Stimulated activated CD4-positive, alpha-beta T cell treated with anti-CD3 and anti-CD28 coated beads, Interleukin-2, amount 100 ng/mL, for 24 hours (primary cell): ENCODE measurements at places on chromosomes 1 and 21.
A peak's percentile ranks its signal among the peaks of the same experiment; 100 is the strongest.

DNA sequence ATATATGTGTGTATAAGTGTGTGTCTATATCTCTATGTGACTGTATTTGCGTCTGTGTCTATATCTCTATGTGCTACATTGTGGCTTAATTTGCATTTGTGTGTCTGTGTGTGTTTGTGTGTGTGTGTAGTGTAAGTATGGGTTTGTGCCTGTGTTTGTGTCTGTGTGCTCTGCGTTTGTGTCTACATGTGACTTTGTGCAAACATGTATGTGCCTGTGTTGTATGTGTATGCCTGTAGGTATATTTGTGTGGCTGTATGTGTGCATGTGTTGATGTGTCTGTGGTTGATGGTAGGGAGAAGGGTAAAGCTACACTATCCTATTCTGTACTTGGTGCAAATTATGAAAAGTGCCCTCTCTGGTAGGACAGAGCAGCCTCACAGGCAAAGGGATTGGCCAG lies 7.3 kb upstream of the FGGY start:
- DNase-seq = no peak

GRCh38 chr1:153422450-153423068 lies 6.2 kb downstream of the S100A7A start:
- peak; percentile 74 for DNase-seq

- no peak for DNase-seq
Measured at GRCh38 chr1:209375671-209376365, 207.7 kb upstream of the CAMK1G start.

DNA sequence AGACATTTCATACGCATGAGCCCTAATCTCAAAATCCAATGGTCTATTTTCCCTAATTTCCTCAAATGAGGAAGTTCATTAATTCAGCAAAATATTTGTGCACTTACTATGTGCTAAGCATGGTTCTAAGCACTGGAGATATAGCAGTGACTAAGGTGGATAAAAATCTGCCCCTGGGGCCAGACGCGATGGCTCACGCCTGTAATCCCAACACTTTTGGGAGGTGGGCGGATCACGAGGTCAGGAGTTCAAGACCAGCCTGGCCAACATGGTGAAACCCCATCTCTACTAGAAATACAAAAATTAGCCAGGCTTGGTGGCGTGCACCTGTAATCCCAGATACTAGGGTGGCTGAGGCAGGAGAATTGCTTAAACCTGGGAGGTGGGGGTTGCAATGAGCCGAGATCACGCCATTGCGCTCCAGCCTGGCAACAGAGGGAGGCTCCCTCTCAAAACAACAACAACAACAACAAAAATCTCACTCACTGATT lies 4.3 kb upstream of the MIIP start:
- no peak for DNase-seq

DNA sequence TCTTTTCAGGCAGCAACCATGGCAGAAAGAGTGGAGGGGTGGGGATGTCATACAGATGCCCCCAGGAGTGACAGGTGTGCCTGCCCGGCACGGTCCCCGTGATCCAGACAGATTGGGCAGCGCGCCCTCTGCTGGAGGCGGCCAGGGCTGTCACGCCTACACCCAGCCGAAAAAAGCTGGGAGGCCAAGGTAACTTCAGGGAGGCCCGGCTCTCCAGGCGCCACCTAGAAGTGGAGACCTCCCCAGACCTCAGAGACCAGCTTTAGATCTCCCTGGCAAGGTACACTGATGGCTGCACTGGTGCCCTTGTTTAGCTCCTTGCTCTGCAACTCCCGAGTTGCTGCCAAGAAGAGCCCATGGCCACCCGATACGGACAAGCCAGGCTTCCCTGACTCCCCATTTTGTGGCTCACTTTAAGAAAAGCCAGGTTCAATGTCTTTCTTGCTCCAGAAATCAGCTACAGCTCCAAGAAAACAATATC lies 6.6 kb downstream of the GOLT1A start:
- DNase-seq = peak; percentile 83

GRCh38 chr21:35507181-35507759 lies 458.2 kb upstream of the RUNX1 start:
- no peak for DNase-seq

DNA sequence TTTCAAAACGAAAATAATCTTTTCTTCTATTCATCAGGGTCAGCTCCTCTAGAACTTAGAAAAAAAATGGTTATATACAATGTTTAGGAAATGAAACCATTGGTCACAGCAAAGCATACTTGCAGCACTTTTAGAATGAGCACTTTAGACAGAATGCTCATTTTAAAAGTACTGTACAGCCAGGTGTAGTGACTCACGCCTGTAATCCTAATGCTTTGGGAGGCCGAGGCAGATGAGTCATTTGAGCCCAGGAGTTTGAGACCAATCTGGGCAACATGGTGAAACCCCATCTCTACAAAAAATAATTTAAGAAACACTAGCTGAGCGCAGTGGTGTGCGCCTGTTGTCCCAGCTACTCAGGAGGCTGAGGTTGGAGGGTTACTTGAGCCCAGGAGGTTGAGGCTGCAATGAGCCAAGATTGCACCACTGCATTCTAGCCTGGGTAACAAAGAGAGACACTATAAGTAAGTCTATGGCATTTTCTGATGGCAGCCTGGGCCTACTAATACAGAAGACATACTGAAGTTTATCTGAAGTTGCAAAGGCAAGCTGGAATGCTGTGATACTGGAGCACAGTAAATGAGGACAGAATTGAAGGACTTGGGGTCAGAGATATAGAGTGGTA lies 48.9 kb upstream of the ZNF326 start:
- no peak for DNase-seq
